ENCODE measurements at places on chromosomes 2 and 18.

DNA sequence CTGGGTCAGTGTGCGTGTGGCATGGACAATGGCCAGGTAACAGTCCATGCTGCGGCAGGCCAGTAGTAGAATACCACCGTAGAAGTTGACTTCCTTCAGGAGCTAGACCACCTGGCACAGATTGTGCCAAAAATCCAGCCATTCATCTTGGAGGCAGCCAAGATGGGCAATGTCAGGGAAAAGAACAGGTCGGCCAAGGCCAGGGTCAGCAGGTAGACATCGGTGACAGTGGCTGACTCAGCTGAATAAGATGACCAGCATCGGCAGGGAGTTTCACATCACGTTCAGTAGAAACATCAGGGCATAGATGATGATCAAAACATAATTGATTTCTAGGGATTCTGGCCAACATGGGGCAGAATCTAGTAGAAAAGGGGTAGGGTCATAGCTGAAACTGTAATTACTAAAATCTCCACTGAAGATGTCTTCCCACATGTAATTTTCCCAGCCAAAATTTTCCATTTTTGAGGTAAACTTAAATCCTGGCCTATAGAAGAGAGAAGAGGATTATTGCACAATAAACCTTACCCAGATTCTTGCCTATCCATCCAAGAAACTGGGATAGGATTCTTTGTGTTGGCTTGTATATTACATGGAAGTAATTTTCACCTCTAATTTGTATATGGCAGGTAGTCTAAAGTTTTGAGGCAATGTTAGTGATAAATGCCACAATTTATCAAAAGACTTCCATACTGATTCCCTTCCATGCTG is 7.9 kb upstream of the RUFY4 start:
- no peak for DNase-seq

GRCh38 chr2:233353101-233353768 is 1.1 kb upstream of the DGKD start:
- no peak for DNase-seq

GRCh38 chr2:7866825-7867224 is 815.0 kb upstream of the ID2 start:
- DNase-seq = no peak

GRCh38 chr2:189253836-189254235 is 74.3 kb upstream of the COL5A2 start:
- peak; percentile 62 for DNase-seq

- no peak for DNase-seq
Measured at GRCh38 chr2:3483986-3484960, 35.1 kb downstream of the ADI1 start.

DNA sequence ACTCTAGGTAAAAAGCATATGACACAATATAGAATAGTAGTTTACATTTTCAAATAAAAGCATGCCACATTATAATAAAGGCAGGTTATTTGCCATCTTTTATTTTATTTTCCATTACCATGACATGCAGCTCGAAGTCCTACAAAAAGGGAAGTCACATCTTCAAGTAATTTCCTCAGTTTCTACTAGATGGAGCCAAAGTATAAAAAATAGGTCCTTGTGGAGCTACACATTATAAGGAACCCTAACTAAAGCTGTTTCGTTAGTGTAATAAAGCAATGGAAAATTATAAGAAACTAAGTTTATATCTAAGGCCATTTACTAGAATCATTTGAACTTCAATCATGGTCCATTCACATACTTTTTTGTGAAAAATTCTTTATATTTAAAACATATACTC is 674.5 kb downstream of the KCNJ3 start:
- peak; percentile 1 for DNase-seq

- peak; percentile 52 for DNase-seq
Measured at GRCh38 chr18:25759111-25759510, 331.3 kb downstream of the SS18 start.

DNA sequence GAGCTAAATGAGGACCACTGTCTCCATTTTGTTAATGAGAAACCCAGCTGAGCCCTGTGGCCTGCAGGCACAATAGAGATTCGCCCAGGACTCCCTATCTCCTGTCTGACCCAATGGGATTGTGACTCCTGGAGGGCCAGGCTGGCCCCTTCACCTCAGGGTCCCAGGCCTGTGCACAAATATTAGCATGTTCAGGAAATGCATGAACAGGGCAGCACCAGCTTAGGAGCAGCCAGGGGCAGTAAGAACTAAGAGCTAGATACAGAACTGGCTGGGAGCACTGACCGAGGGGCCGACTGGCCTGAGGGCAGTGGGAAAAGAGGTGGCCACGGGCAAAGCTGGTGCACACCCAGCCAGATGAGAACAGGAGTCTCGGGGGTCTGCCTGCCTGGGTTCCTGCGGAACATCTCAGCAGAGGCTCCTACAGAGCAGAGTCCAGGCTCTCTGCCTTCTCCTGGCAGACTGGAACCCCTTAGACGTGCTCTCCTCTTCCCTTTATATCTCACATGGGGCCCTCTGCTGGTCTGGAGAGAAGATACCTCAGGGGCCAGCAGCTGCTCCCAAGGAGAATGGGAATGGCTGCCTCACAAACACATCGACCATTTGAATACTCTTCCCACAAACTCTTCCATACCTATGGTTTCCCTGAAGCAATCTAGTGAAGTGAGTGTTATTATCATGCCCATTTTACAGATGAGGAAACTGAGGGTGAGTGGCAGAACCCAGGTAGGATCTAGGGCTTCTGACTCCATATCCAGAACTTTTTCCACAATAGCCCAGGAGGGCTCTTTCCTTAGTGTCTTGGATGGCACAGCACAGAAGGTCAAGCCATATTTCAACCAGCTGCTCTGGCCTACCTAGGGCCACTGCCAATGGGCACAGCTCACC is 77.6 kb upstream of the OTOF start:
- DNase-seq = peak; percentile 18

- DNase-seq = no peak
Measured at GRCh38 chr2:140621583-140622362, 1509.0 kb downstream of the LRP1B start.

- no peak for DNase-seq
Measured at GRCh38 chr2:105711394-105711793, 33.3 kb upstream of the NCK2 start.

DNA sequence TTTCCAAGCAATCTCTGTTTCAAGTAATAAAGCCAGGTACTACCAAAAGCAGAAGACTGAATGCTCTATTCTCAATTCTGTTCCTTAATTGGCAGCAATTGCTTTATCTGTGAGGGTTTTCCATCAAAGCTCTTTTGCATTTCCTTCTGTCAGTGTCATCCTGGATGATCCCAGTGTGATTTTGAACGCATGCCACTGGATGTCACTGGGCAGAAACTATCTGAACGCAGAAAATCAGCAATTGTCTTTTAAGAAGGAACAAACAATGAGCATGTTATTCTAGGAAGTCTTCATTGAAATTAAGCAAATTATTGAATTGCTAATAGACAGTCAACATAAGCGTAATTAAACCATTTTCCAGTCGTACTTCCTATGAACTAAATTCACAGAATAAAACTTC is 259.0 kb upstream of the REG3G start:
- DNase-seq = no peak

DNA sequence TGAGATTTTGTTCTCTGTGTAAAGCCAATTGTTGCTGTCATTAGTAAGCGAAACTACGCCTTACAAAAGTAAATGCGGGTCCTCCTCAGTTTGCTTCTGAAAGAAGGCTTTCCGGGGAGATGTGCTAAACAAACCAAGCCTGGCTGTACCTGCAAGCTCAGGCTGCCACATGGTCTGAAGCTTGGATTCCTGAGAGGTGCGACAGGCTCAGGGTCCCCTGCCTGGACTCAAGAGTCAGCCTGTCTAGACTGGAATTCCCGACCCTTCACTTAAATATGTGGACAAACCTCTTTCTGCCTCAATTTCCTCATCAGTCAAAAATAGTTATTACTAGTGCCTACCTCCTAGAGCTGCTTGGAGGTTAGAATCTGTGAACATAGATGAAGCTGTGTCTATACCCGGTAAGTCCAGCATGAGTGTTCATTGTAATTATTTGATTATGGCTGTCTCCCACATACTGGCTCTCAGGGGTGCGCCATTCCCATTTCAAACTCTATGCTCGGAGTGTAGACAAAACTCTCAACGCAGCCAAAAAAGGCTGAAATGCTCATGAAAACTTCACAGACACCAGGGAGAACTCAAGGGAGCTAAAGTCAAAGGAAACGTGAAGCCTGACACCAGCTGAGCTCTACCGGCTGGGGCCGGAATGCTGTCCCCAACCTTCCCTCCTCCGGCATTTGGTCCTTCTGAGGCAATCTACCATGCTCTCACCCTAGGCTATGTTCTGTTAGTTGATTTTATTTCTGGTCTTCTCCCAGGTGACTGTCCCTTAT is 31.4 kb downstream of the SOWAHC start:
- DNase-seq = no peak

DNA sequence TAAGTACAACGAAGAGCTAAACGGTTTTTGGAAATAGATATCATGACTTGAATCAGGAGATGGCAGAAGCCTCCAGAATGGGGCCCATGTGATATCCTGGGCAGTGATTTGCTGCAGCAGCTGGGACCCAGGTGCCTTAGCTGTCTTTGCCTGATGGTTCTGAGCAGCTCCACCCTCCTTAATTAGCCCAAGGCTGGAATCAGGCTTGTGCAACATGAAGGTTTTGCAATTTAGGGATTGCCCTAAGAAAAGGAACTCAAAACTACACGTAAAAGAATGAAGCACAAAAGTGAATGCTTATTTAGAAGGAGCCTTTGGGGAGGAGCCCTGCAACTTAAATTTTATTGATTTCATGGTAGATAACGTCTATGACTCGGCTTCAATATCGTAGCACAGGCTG is 17.3 kb upstream of the CNDP2 start:
- DNase-seq = no peak

GRCh38 chr18:48800876-48801727 is 149.7 kb downstream of the SMAD7 start:
- peak; percentile 41 for DNase-seq

GRCh38 chr2:68100189-68100588 is 37.4 kb upstream of the C1D start:
- no peak for DNase-seq

DNA sequence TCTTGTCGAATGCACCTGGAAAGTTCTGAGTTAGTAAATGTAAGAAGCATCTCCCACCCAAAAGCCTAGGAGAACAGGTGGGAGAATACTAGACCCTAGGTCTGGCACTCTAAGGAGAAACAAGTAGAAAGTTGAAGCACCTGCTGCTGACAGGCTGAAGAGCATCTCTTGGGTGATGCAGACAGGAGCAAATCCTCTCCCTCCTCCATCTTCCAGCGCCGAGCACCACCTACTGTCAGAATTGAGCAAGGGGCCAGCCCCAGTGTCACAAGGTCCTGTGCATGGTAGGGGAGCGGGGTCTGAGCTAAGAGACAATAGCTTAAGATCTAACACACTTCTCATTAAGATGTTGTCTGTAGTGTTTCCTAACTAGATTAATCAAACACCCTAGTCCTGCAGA is 52.9 kb downstream of the HK2 start:
- DNase-seq = no peak

GRCh38 chr2:18922276-18922675 is 332.9 kb upstream of the NT5C1B start:
- peak; percentile 45 for DNase-seq

DNA sequence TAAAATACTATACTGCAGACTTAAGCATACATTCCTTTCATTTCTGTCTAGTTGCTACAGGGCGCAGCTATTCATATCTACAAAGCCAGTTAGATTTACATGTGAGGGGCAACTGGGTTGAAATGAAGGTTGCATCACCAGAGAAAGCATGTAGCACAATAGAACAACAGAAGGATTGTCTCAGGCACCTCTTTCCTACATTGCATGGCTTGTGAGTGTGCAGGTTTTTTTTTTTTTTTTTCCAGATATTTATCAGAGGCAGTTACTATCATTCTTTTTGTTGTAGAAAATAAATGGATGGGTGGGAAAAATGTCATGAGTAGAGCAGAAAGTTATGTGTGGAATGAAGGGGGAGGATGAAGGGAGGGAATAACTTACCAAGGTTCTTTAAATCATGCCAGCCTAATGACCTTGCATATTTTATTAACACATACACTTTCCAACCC is 86.8 kb downstream of the ERBB4 start:
- DNase-seq = peak; percentile 92

DNA sequence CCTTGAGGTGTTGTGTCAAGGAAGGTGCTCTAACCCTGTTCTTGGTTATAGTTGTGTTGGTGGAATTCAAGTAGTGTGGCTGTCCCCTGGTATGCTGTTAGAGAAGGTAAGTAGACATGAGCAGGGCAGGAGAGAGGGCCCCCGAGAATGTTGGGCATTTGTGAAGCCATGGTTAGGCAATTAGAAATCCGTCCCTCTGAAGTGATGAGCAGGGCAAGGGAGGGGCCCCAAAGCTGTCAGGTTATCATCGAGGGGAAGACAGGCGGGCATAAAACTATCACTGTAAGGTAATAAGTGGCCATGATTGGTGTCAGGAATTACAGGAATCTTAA is 5.2 kb downstream of the XRCC5 start:
- DNase-seq = no peak

- no peak for DNase-seq
Measured at GRCh38 chr2:109117780-109118179, 11.2 kb upstream of the SH3RF3 start.

DNA sequence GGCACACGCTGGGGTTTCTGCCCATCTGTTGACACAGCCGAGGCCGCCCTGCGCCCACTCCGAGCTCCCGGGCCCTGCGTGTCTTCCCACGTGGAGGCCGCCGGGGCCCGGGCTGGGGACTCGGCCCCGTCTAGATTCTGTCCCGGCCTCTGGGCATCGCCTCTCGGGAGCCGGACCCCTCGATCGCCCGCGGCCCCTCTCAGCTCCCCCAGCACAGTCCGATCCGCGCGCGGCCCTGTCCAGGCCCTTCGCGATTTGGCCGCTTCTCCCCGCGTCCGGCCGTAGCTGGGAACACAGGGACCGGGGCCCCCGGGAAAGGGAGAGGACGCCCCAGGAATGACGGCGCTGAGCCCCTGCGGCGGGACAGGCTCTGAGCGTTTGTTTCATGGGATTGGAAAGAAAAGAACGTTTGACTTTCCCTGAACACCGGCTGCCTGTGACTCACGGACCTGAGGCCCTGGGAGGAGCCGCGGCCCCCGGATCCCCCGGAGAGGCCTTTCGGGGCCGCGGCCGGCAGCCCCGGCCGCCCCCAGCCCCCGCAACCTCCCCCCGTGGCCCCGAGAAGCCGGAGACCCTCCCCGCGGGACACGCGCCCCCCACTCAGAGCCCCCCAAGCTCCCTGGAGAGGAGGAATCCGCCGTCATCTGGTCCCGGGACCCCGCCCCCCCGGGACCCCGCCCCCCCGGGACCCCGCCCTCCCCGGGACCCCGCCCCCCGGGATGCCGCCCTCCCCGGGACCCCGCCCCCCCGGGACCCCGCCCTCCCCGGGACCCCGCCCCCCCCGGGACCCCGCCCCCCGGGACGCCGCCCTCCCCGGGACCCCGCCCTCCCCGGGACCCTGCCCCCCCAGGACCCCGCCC is 62.7 kb upstream of the CTDP1 start:
- DNase-seq = peak; percentile 13

GRCh38 chr2:208584378-208584985 is 177.9 kb downstream of the PTH2R start:
- no peak for DNase-seq
